ENCODE measurements at places on chromosomes 2 and 18.

DNA sequence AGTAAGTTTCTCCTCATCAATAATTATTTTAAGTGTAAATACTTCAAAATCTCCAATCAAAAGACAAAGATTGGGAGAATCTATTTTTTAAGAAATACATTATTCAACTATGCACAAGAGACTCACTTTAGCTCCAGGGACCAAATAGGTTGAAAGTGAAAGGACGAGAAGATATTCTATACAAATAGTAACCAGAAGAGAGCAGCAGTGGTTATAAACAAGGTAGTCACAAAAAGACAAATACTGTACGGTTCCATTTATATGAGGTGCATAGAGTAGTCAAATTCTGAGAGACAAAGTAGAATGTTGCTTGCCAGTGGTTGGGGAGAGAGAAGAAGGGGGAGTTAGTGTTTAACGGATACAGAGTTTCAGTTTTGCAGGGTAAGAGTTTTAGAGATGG is 69.8 kb downstream of the POU3F3 start:
- no peak for DNase-seq

- DNase-seq: no peak
Observed at GRCh38 chr2:84958135-84959059, 12.6 kb upstream of the KCMF1 start.

- DNase-seq: no peak
Observed at GRCh38 chr2:54535599-54536195, 79.6 kb downstream of the SPTBN1 start.

- DNase-seq: no peak
Observed at GRCh38 chr2:210072922-210073509, 70.6 kb downstream of the RPE start.

GRCh38 chr2:170965446-170966225 is 36.6 kb downstream of the GORASP2 start:
- no peak for DNase-seq

- no peak for DNase-seq
Observed at GRCh38 chr2:134999521-134999920, 47.7 kb downstream of the MAP3K19 start.

DNA sequence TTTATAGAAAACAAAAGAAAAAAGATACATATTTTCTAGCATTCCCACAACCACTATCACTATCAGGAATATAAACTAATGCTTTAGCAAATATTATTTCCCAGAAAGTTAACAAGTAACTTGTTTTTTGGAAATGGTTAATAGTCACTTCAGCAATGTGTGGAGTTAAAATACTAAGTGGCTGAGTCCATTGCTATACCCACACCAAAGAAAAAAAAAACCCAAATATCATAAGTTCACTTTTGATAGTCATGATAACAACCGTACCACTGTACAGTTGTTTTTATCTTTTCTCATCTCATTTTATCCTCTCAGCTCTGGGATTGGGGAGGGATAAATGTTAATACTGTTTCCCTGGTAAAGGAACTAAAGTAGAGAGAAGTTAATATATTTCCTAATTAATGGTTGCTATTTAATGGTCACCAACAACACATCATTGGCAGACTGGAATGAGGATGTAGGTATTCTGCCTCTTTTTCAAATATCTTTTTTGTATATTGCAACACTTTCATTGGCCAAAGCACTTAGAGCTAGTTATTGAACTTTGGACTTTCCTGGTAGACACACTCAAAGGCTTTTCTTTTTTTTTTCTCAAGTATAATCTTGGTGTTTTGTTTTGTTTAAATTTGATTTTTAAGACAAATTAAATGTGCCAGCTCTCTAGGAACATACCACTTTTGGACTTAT is 18.4 kb upstream of the KANSL1L start:
- no peak for DNase-seq

- DNase-seq: no peak
Observed at GRCh38 chr2:221100467-221101089, 471.5 kb downstream of the EPHA4 start.

DNA sequence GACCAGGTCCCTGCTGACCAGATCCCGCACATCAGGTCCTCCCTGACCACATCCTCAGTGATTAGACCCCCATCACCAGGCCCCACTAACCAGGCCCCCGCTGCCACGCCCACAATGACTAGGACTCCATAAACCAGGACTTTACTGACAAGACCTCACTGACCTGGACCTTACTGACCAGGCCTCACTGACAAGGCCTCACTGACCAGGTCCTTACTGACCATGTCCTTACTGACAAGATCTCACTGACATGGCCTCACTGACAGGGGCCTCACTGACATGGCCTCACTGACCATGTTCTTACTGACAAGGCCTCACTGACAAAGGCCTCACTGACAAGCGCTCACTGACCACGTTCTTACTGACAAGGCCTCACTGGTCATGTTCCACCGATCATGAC is 107.9 kb upstream of the TEKT4 start:
- no peak for DNase-seq

DNA sequence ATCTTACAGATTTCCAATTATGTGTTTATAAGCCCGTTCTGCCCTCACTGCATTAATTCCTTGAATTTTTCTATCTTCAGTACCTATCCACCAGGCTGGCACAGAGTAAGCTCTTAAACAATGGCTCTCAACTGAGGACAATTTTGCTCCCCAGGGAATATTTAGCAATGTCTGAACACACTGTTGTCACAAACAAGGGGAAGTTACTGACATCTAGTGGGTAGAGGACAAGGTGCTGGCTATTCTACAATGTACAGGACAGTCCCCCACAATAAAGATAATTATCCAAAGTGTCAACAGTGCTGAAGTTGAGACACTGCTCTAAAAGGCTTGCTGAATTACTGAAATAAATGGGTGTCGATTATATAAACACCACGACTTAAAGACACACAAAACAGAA is 5.0 kb downstream of the NDUFS1 start:
- DNase-seq: no peak

DNA sequence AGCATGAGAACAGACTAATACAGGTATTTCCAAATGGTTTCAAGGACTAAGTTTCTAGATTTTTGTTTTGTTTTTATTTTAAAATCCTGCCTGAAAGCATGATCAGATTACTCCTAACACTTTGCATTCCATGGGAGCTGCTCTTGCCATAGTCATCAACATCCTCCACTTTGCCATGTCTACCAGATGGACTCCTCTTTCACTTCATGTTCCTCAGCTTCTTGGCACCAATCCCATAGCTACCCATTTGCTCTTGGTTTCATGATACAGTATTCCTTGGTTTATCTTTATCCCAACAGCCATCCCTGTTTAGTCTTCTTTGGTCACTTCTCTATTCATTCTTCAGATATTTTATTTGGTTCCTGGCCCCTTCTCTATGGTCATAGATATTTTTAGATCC is 154.2 kb upstream of the CCDC195 start:
- no peak for DNase-seq

DNA sequence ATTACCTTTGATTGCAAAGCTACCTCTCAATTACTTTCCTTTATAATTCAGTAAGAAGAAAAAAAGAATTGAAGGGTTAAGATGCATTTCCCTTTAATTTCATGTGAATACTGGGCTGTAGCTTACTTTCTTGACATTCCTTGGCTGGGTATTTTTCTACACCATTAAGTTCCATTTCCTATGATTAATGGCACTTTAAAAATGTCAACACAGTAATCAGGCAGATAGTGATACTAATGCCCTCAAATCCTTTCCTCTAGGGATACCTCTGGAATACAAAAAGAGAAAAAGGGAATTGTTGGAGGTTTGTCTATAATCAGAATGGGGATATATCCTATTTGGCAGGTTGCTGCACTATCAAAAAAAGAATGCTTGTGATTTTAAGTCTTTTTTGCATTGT is 216.9 kb downstream of the SRBD1 start:
- DNase-seq: no peak

DNA sequence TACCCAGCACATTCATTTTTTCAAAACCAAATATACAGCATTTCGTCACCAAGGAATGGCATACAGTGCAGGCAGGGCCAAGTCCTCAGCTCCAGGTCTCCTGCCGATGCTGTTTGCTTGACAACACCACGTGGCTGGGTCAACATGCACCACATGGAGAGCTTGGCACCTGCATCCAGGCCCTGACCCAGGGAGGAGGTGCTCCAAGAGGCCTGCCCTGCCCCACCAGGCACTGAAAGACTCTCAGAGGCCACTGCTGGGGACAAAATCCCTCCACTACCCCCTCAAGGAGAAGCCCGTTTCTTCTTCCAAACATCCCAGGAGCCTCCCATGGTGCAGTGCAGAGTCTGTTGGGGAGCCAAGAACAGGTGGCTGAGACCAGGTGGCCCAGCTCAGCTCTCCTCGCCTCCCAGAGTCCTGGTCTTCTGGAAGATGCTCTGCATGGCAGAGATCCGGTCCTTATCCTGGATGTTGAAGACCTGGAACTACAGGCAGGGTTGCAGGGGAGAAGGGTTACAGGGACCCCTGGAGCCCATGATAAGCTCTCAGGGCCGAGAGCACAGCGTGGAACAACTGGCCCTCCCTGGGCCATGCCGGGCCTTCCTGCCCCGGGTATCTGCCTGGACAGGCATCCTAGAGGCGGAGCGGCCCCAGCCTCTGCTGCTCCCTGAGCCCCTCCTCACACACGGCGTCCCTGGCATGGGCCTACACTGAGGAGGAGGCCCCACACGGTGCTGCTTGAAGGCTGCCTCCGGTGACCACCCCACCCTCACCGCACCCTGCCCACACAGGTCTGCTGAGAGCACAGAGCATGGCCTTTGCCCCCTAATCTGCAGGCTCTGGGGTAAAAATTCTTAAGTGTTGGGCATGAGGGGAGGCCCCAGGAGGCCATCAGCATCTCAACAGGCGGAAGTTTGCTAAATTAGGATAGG is 9.0 kb downstream of the MAB21L4 start:
- no peak for DNase-seq

- no peak for DNase-seq
Observed at GRCh38 chr2:224975761-224976160, 66.5 kb downstream of the DOCK10 start.

- DNase-seq: no peak
Observed at GRCh38 chr2:239678186-239678490, 277.3 kb upstream of the HDAC4 start.

DNA sequence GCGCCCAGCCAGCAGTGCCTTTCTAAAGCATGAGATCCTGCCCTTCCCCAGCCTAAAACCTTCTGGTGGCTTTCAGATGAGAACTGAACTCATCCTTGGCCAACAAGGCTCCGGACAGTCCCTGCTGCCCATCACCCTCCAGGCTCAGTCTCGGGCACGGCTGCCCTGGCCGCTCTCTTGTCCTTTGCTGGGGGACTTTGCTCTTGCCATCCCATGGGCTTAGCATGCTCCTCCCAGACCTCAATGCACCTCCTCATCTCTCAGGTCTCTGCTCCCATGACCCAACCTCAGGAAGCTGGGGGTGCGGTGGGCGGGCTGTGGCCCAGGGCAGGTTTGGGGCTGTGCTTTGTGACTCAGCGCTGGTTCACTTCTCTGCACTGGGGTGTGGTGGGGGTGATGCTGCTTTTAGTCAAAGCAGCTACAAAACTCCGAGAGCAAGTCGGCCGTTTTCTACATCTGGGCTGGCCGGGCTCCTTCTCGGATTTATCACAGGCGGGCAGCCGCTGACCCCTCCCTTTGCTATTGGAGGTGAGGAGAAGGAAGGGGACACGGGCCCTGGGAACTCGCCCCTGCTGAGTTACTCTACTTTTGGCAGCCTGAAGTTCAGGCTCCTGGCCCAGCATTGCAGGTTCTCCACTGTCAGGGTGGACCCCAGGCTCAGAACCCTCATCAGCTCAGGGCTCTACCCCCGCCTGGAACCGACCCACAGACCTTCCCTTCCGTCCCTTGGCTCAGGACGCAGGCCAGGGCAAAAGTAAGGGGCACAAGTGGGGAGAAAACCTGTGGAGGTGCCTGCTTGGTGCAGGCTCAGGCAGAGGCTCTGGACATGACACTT is 90.6 kb upstream of the TAF1B start:
- no peak for DNase-seq

GRCh38 chr2:119442850-119443249 is 11.2 kb downstream of the TMEM37 start:
- DNase-seq: no peak

- DNase-seq: no peak
Observed at GRCh38 chr2:68506170-68506569, 38.8 kb downstream of the APLF start.

GRCh38 chr2:200689115-200689514 is 103.3 kb downstream of the AOX1 start:
- no peak for DNase-seq

GRCh38 chr2:46747297-46747818 is 168.2 kb downstream of the MCFD2 start:
- DNase-seq: no peak

DNA sequence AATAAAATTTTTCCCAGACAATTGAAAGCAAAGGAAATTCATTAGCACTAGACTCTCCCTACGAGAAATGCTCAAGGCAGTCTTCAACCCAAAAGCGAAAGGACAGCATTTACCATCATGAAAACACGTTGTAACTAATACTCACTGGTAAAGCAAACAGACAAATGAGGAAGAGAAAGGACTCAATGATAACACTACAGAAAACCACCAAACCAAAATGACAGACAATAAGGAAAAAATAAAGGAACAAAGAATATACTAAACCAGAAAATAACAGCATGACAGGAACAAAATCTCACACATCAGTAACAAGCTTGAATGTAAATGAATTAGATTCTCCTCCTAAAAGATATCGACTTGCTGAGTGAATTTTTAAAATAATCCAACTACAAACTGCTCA is 190.7 kb downstream of the NOL4 start:
- DNase-seq: no peak

GRCh38 chr2:236826606-236827156 is 257.1 kb downstream of the ACKR3 start:
- no peak for DNase-seq

DNA sequence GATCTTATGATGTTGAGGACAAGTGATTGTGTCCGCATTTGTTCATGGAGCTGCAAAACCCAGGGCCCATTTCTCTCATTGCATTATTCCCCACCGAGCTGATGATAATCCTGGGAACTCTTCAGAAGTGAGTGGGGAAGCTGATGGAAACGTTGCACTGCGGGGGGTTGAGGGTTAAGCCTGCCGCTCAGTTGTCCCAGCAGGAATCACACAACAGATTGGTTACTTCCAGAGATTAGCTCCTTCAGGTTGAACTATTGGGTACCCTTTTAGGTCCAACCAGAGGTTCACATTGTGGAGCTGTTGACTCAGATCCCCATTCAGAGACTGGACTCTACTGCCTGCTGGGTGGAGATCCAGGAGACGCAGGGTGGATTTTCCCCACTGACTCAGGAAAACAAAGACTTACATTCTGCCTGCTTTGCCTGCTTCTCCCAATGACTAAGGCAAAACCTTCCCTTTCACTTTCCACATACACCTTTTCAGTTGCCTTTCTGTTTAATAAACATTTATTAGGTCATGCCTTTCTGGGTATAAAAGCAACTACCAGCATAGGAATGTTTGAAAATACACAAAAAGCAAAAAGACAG is 286.4 kb downstream of the TXNL1 start:
- no peak for DNase-seq

DNA sequence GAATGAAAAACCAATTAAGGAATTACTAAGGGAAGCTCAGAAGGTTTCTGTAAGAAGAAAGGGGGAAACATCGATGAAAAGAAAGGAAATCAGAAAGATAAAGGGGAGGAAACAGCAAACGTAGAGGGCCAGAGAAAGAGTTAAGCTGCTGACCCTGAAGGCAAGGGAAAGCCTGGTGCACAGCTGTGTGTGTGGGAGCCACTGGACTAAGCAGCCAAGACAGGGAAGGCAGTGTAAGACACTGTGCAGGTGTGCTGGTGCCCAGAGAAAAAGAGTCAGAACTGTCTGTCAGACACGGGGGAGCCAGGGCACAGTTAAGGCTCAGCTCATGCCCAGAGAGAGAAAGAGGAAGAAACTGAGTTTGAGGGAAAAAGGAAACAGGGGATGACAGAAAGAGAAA is 104.0 kb downstream of the HIBCH start:
- no peak for DNase-seq

Measured in naive thymus-derived CD8-positive, alpha-beta T cell (primary cell).